Common myeloid progenitor, CD34-positive (primary cell): ENCODE measurements at places on chromosomes 6 and 20.

DNA sequence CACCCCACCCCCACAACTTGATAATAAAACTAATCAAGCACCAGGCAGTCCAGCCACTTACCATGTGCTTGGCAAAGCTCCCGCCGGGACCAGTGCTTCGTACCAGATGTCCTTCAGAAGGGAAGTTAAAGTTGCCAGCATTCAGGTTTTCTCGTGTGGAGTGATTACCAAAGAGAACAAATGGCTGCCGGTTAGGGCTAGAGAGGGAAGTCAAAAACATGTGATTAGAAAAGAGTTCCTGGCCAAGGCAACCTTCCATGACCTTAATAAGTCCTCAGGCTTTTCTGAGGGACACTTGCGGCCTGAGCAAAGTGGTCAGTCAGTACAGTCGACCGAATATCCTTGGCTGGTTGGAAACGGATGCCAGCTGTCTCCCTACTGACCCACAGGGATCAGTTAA, 67.0 kb downstream of the DNAAF9 start:
- no peak for DNase-seq

DNA sequence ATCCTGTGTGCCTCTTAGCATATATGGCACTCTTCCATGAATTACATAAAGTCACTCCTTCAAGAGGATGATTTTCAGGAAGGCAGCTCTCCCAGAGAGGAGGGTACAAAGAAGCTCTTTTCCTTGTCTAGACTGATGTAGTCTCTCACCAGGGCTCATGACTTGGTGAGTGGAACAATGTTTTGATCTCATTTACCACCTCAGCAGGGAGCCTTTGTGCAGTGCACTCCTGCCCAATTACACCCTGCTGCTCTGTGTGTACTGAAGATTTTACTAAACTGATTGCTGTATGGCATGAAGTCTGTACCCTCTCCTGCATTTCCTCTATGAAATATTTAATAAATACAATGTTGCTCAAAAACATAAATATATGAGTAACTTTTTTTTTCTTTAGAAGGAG, 598.3 kb upstream of the HS3ST5 start:
- no peak for DNase-seq

GRCh38 chr6:133130863-133131262, 110.3 kb upstream of the EYA4 start:
- DNase-seq, result no peak

- DNase-seq, result no peak
Measured at GRCh38 chr20:38855356-38855755, 49.9 kb downstream of the PPP1R16B start.

GRCh38 chr6:156126535-156126934, 650.6 kb upstream of the ARID1B start:
- no peak for DNase-seq

DNA sequence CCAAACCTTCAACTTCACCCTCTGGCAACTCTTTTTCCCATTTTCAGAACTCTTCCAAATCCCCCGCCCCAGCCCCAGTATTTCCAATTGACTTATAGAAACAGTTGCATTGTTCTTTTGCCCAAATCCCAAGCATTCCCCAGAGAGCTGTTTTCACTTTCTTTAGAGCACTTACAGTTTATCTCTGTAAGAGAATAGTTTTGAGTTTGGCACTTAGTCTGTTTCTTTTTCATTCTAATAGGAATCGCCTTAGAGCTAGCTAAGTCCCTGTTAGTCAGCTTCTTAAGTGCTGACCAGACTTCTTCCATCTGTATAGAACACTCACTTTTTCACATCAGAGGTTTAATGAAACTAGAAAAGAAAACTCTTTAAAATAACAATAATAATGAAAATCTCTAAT, 374.2 kb upstream of the FLRT3 start:
- DNase-seq, result no peak

DNA sequence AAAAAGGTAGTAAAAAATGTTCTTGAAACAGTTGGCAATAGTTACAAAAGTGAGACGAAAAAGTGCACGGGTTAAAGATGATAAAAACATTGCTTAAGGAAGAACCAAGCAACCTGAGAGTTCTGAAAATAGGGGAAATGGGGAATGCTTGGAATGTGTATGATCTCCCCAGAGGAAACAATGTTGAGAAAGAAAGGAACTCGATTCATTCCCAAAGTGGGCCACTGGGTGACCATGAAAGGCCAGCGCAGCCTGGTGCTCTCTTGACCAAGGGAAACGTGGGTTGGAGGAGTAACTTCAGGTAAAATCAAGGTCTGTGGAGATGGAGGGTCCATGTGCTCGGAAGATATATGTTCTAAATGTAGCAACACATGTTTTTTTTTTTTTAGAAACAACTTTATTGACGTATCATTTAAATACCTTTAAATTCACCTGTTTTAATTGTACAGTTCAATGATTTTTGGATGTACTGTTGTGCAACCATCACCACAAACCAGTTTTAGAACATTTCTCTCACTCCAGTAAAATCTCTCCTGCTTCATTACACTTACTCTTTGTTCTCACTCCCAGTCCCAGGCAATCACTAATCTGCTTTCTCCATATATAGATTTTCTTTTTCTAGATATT, 34.5 kb upstream of the CEP85L start:
- no peak for DNase-seq

DNA sequence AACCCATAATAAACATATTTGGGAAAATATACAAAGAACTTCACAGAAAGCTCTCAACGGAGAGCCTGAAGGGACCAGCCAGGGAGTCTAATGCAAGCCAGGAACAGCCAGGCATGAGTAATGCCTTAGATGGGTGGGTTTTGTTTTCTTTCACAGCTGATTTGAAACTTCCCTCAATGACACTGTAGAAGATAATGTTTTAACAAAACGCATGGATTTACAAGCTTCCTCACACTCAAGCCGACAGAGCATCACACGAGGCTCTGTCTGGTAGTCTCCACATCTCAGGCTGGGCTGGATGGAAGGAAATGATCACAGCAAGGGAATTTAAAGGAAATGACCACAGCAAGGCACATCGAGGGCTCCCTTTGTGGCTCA, 113.9 kb downstream of the GMPR start:
- no peak for DNase-seq

- DNase-seq, result peak; percentile 67
Measured at GRCh38 chr20:856361-856775, 22.9 kb downstream of the FAM110A start.

DNA sequence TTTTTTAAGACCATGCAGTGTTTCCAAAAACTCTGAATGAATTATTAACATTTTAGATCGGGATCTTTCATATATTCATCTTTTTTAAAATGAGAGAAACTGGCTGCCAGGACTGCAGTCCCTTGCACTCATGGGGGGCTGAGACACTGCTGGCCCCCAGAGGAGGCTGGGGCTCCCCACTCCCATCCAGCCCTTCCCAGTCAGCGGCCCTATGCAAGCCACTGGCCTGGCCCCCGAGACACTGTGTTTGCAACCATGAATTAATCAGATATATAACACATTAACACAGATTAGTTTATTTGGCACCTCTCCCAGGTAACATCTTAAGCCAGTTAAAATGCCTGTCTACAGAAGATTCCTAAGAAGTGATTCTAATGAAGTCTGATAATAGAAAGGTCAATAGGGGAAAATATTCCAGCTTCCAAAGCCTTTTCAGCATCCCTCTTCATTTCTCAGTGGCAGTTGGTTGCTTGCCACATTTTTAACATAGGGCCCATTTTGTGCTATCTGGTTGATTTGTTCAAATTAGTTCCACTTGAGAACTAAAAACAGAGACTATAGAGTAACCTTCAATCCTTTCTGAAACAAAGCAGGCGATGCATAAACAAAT, 184.4 kb upstream of the FBXL4 start:
- DNase-seq, result no peak

- DNase-seq, result no peak
Measured at GRCh38 chr6:1013656-1014430, 298.1 kb upstream of the FOXQ1 start.

DNA sequence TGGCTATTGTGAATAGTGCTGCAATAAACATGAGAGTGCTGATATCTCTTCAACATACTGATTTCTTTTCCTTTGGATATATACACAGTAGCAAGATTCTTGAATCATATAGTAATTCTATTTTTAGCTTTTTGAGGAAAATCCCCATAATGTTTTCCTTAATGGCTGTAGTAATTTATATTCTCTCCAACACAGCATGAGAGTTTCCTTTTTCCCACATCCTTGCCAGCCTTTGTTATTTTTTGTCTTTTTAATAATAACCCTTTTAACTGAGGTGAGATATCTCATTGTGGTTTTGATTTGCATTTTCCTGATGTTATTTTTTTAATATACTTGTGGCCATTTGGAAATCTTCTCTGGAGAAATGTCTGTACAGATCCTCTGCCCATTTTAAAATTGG, 132.6 kb downstream of the PRL start:
- no peak for DNase-seq

DNA sequence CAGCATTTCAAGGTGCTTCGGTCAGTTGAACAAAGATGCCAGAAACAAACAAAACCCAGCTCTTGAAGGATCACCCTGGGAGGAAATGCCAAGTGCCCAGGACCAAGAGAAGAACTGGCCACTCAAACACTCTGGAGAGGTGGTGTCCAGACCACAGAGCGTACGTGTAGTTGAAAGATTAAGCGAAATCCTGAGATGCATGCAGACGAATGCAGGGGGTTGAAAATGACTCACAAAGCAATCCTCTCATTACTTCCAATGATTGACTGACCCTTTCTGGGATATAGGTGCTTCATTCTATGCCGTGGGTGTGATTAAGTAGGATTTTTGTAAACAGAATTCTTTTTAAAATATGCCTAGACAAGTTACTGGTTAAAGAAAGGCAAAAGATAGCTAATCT, 71.5 kb upstream of the ATXN1 start:
- DNase-seq, result no peak

GRCh38 chr20:15811951-15812350, 761.3 kb downstream of the KIF16B start:
- no peak for DNase-seq

DNA sequence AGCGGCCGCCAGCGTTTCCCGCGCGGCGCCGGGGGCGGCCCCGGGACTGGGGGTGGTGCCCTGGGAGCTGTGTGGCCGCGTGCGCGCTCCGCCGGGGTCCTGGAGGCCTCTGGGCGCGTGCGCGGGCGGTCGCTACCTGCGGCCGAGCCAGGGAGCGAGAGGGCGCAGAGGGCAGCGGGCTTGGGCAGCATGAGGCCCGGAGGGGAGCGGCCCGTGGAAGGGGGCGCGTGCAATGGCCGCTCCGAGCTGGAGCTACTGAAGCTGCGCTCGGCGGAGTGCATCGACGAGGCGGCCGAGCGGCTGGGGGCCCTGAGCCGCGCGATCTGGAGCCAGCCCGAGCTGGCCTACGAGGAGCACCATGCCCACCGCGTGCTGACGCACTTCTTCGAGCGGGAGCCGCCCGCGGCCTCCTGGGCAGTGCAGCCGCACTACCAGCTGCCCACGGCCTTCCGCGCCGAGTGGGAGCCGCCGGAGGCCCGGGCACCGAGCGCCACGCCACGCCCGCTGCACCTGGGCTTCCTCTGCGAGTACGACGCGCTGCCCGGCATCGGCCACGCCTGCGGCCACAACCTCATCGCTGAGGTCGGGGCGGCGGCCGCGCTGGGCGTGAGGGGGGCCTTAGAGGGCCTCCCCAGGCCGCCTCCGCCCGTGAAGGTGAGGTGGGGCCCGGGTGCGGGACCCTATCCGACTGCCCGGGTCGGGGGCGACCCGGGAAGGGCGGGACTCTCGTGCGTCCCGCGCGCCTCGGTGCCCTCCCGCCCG, at the start of gene PM20D2:
TSS of gene PM20D2 (plus strand) at position 100 of the 762 bp plus-strand sequence. CDS start at position 190, 90 bp downstream.
- peak; percentile 56 for DNase-seq

DNA sequence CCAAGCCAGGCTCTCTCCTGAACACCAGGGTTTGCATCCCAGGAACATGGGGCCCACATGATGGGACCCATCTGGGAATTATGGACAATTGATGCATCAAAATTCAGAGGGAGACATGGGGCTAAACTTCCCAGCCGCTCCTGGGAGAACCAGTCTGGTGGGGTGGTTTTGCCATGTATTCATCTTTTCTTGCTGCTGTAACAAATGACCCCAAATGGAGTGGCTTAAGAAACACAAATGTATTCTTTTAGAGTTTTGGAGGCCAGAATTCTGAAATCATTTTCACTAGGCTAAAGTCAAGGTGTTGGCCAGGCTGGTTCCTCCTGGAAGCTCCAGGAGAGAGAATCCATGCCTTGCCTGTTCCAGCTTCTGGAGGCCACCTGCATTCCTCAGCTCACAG, 6.5 kb downstream of the SLC13A3 start:
- no peak for DNase-seq

GRCh38 chr6:154989448-154989847, 5.7 kb upstream of the TIAM2 start:
- DNase-seq, result no peak

DNA sequence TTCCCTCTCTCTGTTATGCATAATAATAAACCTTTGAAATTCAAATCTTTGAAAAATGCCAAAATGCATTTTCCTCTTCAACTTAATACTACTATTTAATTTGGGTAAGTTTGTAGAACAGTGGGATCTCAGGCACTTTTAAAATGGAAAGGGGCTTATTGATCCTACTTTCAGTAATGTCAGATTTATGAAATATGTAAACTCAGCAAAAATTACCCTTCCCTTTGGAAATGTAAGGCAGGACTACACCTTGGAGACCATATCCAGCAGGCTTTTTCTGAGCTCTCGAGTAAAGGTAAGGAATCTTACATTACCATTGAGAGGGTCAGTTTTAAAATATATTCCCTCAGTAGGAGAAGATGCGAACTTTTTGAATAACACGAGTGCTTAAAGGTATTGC, 149.0 kb downstream of the LAMP5 start:
- no peak for DNase-seq

DNA sequence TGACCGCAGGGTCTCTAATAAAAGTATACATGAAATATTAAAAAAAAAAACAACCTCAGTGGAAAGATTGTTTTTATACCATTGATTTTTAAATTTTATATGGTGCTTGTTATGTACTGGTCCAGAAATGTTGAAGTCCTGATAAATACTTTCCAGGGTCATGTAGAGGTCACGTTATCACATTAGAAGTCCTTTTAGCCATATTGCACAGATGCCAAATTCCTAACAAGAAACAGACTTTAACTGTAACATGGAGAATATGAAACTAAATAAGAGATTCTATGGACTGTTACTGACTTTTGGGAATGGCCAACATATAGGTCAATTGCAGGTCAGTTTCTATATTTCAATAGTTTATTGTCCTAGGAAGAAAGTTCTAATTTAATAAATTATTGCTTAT, 89.0 kb downstream of the ADGRB3 start:
- no peak for DNase-seq

GRCh38 chr6:28943223-28943556, 19.4 kb upstream of the TRIM27 start:
- DNase-seq, result no peak
